Mammary epithelial cell (primary cell): ENCODE measurements at places on chromosomes 7 and 10. TPM values are rescaled to one million over a fixed set of nuclear protein-coding genes. Genes with fewer than 3 reads are reported as not detected.

Gene PAX2
- total RNA-seq: not detected in 2 replicates

Gene HOXA4
- 1.5 TPM in 2 replicates for total RNA-seq

Gene KNDC1
- 0.35 and 1.2 TPM in 2 replicates for total RNA-seq

Gene CACNB2
- total RNA-seq: under 0.01 TPM

Gene CCDC146
- total RNA-seq: 2.3 and 3.1 TPM in 2 replicates
